ENCODE measurements at places on chromosomes 1 and 21. TPM values are rescaled to one million over a fixed set of nuclear protein-coding genes. Genes with fewer than 3 reads are reported as not detected.

Gene BRINP3
- 1.7 TPM for total RNA-seq

Gene MYBPH
- not detected for total RNA-seq

Gene KCNJ6
- not detected for total RNA-seq

Gene C1orf74
- total RNA-seq = 1.5 TPM

Gene SOX13
- 14.8 TPM for total RNA-seq

Gene TNFRSF4
- 4.8 TPM for total RNA-seq

Gene CYP4A22
- total RNA-seq = not detected

Gene IL22RA1
- 0.18 TPM for total RNA-seq

Gene ROR1
- 22.9 TPM for total RNA-seq

Gene CACNA1E
- total RNA-seq = 2.2 TPM

Gene BSDC1
- 37.2 TPM for total RNA-seq

Gene TRIM45
- 17.6 TPM for total RNA-seq

Gene EPHA8
- not detected for total RNA-seq

Gene CNKSR1
- total RNA-seq = 2.5 TPM

Gene ATP6V1G3
- total RNA-seq = not detected

Gene KCNE1
- 9.7 TPM for total RNA-seq

Gene NCAM2
- 4.7 TPM for total RNA-seq

Gene CYP4Z1
- total RNA-seq = not detected

Gene CHRM3
- total RNA-seq = 0.46 TPM

Gene NIBAN1
- total RNA-seq = 334 TPM

Gene ADAMTS4
- 86.1 TPM for total RNA-seq

Gene TIE1
- total RNA-seq = 34.4 TPM

Gene BOLA1
- total RNA-seq = 16.2 TPM

Gene SLFNL1
- total RNA-seq = 0.15 TPM

Gene C1orf167
- total RNA-seq = 6.8 TPM
